CD4-positive, alpha-beta T cell treated with Interleukin-15 for 1 hour (primary cell): ENCODE measurements at places on chromosomes 4 and X.

DNA sequence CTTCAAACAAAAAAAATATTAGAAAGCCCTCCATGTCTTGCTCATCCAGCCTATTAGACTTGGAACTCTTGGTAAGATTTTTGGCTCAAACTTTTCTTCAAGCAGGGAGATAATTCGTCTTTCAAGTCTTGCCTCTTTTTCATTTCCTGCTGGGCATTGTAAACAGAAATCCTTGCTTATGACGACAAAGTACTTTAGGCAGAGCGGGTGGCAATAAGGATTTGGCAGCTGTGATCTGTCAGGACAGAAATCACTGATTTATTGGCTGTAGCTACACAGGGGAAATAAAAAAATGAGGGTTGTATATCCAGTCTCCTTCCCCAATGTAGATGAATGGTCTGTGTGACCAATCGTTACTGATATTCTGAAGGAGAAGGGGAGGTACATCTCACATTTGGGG is 121.6 kb downstream of the SLC4A4 start:
- DNase-seq = no peak

- DNase-seq = no peak
Measured at GRCh38 chr4:71524756-71525155, 185.9 kb downstream of the SLC4A4 start.

DNA sequence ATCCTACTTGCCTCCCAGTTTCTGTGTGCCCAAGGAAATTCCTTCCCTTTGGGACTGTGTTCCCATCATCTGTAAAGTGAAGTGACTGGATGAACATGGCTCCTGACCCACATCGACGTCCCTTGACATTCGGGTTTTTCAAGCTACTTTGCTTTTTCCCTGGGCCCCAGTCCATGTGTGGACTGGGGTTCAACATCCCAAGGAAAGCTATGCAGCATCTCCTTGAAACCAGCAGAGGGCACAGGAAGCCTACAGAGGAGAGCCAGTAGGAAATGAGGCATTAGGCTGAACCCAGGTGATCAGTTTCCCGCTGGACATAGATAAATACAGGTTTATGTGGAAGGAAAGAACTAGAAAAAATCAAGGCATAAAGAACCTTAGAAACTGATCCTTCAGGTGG is 145.1 kb upstream of the ARHGEF9 start:
- DNase-seq = no peak

GRCh38 chr4:87382931-87383330 is 8.1 kb downstream of the HSD17B11 start:
- no peak for DNase-seq

GRCh38 chr4:186015212-186015817 is 53.6 kb upstream of the TLR3 start:
- DNase-seq = no peak

- no peak for DNase-seq
Measured at GRCh38 chr4:36241771-36242170, 2.5 kb downstream of the ARAP2 start.

DNA sequence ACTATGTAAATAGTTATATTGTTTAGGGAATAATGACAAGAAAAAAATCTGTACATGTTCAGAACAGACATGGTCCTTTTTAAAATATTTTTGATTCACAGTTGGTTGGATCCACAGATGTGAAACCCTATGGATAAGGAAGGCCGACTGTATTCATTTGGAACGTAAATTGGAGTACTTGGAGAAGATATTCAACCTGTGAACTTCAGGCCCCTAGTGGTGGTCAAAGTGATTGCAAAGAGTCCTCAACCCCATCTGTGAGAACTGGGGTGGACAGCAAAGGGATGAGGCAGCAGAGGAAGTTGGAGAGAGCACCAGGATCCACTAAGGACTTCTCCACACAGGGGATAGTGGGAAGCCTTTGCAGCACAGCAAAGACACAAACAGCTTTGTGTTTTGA is 6.2 kb upstream of the CXCL13 start:
- DNase-seq = no peak

GRCh38 chr4:168560184-168561180 is 63.6 kb downstream of the PALLD start:
- no peak for DNase-seq
